Amniotic epithelial cell (primary cell): ENCODE measurements at places on chromosomes 3 and 15.

DNA sequence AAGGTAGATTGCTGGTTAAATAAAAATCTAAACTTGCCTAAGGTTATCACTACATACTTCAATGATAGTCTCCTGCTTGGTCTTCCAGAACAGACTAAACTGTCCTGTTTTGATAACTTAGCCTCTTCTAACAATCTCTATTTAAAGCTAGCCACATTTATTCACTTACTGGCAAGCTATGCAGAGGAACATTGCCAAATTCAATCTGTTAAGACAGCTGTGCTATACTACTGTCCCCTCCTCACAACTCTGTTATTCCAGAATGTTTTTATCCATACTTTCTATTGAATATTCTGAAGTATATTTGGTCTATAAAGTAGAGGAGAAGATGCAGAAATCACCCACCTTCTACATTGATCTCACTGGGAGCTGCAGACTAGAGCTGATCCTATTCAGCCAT lies 594.0 kb upstream of the CCDC54 start:
- DNase-seq, result no peak

- no peak for DNase-seq
Measured at GRCh38 chr3:186456731-186457191, 87.4 kb downstream of the CRYGS start.

DNA sequence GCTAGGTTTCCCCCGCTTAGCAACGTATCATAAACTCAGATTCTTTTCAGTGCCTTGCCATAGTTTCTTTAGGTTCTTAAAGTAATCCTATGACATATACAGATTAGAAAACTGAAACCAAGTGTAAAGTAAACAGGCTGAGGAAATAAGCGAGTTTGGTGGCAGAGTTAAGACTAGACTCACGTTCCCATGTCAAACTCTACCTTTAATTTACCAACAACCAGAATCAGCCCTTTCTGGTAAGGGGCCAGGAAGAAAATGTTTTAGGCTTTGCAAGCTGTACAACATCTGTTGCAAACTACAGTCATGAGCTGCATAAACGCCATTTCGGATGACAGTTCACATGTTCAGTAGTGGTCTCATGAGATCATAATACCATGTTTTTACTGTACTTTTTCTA lies 128.0 kb upstream of the PRICKLE2 start:
- no peak for DNase-seq

- no peak for DNase-seq
Measured at GRCh38 chr3:183933160-183933559, 48.5 kb upstream of the PARL start.

DNA sequence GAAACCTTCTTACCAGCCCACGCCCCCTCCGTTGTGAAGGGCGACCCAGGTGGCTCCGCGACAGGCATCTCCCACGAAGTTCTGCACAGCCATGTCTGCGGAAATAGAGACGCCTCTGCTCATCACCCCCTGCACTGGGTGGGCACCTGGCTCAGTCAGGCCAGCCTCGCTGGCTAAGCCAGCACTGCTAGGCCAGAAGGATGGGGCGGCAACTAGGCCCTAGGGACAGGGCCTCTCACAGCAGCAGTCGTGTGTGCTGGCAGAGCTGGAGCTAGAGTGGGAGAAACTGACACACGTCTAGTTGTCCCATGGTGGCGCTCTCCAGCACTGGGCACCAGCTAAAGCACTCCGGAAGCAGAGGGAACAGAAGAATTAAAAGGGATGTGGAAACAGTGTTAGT lies 12.5 kb upstream of the ZXDC start:
- DNase-seq, result no peak

GRCh38 chr15:45549541-45550220 lies 27.1 kb upstream of the SLC30A4 start:
- DNase-seq, result peak; percentile 26

DNA sequence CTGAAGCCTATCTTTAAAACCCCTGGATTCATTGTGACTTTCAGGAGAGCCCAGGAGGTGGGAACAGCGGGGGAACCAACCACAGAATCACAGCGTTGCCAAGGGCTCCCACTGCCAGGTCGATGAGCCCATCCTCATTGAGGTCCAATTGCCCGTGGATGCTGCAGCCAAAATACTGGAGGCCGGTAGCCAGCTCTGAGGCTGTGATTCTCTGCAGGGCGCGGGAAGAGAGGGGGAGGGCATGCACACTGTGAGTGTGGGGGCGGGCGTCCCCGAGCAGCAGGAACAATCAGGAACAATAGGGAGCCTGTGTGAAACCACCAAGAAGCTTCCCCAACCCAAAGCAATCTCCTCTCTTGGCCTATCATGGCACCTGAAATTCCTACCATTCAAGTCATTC lies 53.4 kb downstream of the FEM1B start:
- DNase-seq, result no peak

GRCh38 chr3:156787001-156787400 lies 39.2 kb upstream of the LEKR1 start:
- no peak for DNase-seq

GRCh38 chr15:73746883-73747282 lies 6.3 kb downstream of the INSYN1 start:
- DNase-seq, result no peak

- peak; percentile 85 for DNase-seq
Measured at GRCh38 chr3:122609798-122610559, 32.5 kb downstream of the PARP15 start.

DNA sequence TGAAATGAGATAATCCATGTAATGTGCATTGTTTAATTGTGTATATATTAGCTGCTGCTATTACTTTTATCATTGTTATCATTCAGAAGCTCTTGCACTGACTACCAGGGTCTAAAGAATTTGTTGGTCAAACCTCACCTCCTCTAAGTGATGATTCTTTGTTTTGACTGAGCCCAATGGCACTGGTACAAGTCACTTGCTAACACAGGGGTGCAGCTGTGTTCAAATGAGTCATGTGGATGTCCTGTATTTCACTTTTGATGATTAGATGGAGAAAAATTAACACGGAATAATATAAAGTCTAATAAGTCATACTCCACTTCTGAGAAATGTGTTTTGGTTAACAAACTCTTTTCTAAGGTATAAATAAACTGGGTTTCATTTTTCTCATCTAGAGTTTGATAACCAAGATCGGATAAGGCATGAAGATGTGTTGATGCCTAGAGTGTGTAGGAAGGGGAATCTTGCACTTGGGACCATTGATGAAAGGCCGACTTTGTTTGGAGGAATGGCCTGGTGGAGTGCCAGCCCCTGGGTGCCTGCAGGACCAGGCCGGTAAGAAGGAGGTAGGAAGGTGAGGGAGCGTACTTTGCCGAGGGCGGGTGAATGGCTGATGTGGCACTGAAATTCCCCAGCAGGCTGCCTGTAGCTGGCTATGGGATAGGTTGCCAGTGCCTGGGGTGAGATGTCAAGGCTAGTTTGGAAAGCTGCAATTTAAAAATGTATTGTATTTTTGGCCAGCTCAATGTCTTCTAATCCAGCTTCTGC lies 244.7 kb upstream of the ZPLD1 start:
- DNase-seq, result no peak

DNA sequence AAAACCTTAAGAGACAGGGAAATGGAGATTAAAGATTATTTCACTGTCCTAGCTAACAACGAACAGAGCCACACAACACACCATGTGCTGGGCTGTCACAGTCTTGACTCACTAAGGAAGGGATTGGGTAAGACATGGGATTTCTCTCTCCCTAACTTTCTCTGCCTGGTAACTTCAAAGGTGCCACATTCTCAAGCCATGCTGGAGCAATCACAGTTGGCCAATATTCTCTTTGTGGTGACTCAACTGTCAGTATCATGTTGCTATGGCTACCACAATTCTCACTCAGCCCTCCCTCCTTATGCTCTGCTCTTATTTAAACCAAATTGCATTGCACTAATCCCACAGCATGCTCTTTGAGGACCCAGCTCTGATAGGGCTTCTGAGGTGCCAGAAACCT lies 74.0 kb downstream of the OXNAD1 start:
- peak; percentile 98 for DNase-seq

GRCh38 chr3:139325551-139325950 lies 18.3 kb upstream of the MRPS22 start:
- DNase-seq, result no peak

GRCh38 chr15:93476491-93477177 lies 387.6 kb upstream of the RGMA start:
- no peak for DNase-seq

DNA sequence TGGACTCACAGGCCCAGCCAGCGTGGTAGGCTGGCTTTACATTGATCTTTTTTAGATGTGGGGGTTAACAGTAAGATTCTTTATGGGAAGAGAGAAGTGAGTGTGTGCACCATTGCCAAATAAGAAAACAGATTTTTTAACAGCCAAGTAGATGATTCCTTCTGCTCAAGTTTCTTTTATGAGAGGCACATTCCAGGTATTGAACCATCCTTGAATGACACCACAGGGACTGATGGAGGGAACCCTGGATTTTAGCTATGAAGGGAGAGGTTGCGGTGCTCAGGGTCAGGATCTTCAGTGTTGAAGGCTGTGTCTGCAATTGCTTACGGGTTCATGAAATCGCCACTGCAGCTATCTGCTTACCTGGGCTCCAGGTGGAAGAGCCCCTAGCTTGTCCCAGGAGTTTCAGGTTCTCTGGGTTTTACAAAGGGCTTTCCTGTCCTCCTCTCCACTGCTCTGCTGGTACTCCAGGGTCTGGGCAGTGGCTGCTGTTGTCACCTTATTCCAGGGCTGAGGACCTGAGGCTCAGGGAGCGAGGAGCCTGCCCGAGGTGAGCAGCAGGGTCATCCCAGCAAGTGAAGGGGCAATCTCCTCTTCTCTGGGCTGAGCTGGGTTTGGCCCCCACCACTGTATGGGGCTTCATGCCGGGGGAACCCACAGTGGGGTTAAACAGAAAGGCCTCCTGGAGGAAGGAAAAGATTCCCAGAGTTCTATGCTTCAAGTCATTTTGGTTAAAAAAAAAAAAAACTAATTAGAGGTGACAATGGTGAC lies 53.4 kb downstream of the SMAD6 start:
- no peak for DNase-seq

- DNase-seq, result peak; percentile 38
Measured at GRCh38 chr15:75884041-75884440, 19.6 kb upstream of the FBXO22 start.

DNA sequence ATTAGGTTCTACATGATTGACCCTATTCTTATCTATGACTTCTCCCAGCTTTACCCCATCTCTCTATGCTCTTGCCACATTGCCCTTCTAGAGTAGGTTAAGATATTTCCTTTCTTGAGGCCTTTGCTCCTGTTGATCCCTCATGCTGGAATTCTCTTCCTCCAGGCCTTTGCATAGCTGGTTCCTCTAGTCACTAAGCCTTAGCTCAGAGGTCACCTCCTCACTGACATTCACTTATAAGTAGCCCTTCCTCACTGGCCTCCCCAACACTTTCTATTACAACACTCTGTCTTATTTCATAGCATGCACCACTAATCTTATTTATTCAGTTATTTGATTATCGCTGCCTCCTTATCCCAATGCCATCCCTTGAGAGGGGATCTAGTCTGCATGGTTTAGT lies 228.4 kb upstream of the COL8A1 start:
- no peak for DNase-seq

DNA sequence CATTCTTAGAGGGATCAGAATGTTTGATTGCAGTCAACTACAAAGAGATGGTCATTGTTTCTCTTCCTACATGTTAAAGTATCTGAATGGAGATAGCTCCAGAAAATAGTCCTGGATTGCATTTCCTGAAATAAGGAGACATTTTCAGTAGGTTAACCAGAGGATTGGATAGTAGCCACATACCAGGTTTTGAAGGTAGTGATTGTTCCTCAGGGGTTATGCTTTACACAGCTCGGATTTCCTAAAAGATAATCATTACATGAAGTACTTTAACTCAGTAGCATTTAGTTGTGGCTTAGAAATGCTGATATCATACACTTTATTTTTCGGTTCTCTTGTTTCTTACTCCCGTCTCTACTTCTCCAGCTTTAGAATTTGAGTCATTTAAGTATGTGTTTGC lies 10.3 kb downstream of the DNAJB11 start:
- DNase-seq, result no peak

DNA sequence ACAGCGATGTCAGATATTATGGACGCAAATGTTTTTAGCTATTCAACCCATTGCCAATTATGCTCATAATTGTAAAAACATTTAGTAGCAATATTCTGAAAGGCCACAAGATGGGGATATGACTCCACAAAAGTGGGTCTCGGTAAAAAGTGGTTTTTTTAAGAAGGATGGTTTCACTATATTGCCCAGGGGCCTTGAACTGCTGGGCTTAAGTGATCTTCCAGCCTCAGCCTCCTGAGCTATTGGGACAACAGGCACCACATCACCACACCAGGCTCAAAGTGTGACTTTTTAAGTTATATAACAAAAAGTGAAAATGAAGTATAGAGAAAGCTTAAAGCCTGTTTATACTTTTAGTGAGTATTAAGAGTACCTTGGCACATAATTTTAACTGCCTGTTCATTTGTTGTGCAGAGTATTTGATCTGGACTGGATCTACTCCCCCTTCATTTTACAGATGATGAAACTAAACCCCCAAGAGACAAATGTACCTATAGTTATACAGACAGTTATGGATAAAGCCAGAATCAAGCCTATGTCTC lies 9.4 kb downstream of the NAA50 start:
- DNase-seq, result peak; percentile 61

GRCh38 chr3:167829071-167829470 lies 93.5 kb downstream of the SERPINI1 start:
- DNase-seq, result no peak

GRCh38 chr3:127426444-127427153 lies 138.8 kb upstream of the PRR20G start:
- no peak for DNase-seq
